ENCODE measurements at places on chromosomes 13 and 19.

GRCh38 chr13:39037880-39038568, at the start of the genes NHLRC3 and PROSER1:
Gene NHLRC3 (plus strand): TSS chr13:39038456. CDS start chr13:39038640, 184 bp downstream.
Gene PROSER1 (minus strand): TSS chr13:39038089. CDS start chr13:39037242, 847 bp downstream.
- DNase-seq, result peak; percentile 88

- no peak for DNase-seq
Observed at GRCh38 chr19:30930941-30931706, 418.1 kb downstream of the TSHZ3 start.

- DNase-seq, result no peak
Observed at GRCh38 chr13:98246538-98247172, 69.6 kb upstream of the RNF113B start.

GRCh38 chr19:2865334-2866100, 1.6 kb upstream of the ZNF556 start:
- no peak for DNase-seq

DNA sequence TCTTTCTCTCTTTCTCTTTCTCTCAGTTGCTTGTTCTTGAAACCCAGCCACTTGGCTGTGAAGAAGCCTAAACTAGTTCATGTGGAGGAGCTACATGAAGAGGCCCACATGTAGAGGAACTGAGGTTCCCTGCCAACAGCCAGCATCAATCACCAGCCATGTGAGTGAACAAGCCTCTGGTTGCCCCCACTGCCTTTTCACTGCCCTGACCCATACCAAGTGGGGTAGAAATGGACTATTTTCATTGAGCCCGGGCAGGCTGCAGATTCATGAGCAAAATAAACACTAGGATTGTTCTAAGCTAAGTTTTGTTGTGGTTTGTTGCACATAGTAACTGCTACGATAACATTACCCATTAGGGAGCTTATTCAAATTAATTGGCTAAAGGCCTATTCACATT, 78.7 kb upstream of the FAM216B start:
- DNase-seq, result no peak

- no peak for DNase-seq
Observed at GRCh38 chr13:94558716-94559115, 37.2 kb downstream of the TGDS start.

DNA sequence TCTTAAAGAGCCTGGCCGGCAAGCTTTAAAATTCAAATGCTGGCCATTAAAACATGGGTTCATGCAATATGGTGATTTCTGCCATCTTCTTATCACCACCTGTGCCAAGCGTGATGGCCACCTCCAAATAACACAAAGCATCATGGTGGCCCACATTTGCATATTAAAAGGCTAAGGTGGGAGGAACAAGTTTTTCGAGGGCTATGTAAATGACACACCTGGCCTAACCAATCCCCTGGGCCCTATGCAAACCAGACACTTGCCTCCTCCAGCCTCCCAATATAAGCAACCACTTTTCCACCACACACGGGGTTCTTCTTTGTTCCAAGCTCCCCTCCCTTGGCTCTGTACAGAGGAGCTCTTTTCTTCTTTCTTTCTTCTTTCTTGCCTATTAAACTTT, 14.4 kb downstream of the LILRB4 start:
- no peak for DNase-seq

GRCh38 chr19:13022111-13022858, 27.0 kb downstream of the NFIX start:
- no peak for DNase-seq

GRCh38 chr13:73993661-73994060, 140.5 kb downstream of the KLF12 start:
- DNase-seq, result no peak

DNA sequence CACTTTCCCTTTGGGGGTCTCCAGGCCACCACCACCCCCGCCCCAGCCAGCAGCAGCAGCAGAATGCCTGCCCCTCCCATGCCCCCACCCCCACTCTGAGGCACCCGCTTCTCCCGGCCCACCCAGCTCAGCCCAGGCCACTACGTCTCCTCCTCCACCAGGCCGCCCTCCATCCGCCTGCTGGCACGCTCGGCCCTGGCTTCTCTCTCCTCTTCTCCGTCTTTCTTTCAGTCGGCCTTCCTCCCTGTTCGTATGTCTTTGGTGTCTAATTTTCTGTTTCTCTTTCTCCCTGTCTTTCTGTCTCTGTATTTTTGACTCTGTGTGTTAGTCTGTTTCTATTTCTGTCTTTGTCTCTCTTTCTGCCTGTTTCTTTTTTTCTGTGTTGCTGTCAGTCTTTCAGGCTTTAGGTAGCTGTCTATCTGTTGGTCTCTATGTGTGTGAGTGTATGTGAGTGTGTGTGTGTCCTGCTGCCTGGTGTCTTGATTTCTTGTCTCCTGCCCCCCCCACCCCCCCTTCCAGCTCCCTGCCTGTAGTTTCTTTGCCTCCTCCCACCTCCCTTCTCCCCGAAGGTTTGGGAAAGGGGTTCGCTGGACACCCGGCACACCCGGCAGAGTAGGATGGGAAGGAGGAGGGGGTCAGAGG, at the start of gene LGI4:
Gene LGI4 (minus strand): TSS at position 459 of the 642 bp plus-strand sequence. CDS start 379 bp downstream, at position 80.
- DNase-seq, result no peak

- DNase-seq, result no peak
Observed at GRCh38 chr13:100789968-100790367, 115.4 kb upstream of the TMTC4 start.

- no peak for DNase-seq
Observed at GRCh38 chr13:20161275-20161950, 561 bp upstream of the GJA3 start.

DNA sequence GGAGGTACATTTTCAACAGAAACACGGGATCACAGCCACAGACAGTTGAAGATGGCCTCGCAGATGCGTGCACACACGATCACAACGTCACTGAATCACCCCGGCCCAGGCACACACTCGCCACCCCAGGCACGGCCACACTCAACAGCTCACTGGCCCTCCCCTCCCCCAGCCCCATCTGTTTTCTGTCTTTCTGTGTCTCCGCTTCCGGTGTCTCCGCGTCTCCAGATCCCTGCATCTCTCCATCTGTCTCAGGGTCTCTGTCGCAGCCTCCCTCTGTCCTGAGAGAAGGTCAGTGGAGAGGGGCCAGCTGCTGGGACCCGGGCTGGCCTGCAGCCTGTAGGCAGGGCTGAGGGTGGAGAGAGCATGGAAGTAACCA, 3.8 kb upstream of the ATP1A3 start:
- DNase-seq, result no peak

DNA sequence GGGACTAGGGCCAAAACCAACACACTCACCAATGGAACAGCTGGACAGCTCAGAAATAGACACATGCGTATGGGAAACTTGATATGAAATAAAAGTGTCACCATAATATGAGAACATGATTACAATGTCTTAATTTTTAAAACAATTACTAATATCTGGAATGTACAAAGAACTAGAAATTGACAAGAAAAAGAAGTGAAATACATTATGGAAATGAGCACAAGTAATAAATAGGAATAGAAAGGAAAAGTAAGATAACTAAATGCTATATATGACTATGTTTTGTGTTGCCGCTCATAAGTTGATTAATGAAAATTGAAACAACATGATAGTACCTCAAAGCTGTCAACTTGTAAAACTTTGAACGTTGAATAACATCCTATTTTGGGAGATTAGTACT, 801.1 kb downstream of the SLITRK5 start:
- no peak for DNase-seq

DNA sequence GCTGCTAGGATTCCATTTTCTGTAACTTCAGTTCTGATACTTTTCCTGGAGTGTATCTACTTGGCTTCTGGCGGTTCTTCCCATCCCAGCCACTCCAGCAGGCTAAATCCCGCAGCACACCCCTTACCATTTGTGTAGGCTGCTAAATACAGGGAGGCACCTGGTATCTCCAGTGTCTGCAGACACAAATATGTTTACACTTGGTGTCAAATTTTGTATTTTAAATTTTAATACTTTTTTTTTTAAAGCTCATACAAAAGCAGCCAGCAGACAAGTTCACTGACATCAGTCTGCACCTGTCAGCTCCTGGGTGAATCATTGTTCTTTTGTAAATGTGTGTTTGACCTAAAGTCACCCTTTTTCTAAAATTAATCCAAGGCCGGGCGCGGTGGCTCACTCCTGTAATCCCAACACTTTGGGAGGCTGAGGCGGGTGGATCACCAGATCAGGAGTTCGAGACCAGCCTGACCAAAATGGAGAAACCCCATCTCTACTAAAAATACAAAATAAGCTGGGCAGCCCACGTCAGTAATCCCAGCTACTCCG, 3.4 kb upstream of the ZSCAN4 start:
- DNase-seq, result no peak

- DNase-seq, result no peak
Observed at GRCh38 chr13:50613356-50613831, 230.1 kb downstream of the DLEU7 start.

DNA sequence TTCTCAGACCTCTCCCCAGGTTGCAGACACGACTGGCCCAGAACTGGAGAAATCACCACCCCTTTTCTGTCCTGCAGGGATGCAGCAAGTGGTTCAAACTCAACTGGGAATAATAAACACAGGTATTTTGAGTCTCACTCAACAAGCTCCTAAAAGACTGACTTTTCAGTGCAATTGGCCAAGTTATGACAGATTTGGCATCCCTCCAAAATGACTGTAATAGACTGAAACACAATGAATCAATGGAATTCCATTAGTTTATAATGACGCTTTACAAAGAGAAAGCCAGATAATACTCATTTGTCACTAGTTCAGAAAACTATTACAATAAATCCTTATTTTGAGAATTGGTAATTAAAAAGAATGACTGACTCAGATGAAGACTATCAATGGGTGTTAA, 38.1 kb downstream of the MIPEP start:
- no peak for DNase-seq

DNA sequence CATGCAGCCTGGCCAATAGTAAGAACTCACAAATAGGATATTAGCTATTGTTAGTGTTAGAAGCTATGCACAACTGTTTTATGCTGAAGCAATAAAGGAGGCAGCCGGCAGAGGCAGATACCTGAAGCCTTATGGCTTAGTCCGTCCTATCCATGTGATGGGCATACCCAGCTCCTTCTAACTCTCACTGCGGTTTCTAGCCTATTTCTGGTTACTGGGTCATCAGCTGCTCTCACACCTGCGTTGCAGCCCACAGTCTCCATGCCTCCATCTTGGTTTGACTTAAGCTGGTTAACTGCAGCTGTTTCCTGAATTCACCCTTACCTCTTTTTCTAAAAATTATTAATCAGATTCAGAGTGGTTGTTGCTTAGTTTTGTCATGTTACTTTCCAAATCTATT, 40.5 kb upstream of the CNMD start:
- no peak for DNase-seq

DNA sequence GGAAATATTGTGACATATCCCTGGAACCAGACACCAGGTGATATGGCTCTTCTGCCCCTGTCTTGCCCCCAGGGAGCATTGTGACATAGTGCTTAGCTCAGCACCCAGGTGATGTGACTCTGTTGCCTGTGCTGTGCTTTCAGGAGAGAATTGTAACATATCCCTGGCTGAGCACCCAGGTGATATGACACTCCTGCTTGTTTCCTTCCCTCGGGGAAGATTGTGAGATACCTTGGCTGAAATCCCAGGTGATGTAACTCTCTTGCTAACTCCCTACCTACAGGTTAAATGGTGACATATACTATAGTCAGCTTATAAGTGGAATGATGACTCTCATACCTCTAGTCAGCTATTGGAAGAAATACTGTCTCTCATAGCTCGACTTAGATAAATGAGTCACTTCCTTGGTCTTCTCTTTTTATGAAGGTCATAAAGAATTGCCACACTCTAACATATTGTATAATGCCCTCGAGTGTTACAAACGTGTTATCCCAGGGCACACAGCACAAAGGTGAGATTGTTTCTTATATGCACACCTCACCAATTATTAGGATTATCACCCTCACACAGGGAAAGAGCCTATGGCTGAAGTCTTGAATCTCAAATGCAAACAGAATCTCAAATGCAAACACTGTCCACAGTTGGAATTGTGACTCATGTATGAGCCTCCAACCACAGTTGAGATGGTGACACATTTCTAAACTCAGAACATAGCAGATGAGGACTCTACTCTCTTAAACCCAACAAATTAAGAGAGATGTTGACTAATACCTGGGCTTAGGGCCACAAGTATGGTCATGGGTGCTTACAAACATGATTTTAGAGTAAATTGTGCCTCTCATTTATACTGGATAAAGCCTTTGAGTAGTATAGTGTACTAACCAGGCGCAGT, 32.7 kb upstream of the ZNF254 start:
- peak; percentile 24 for DNase-seq

- DNase-seq, result no peak
Observed at GRCh38 chr13:109751477-109751876, 34.9 kb downstream of the IRS2 start.

GRCh38 chr13:18232994-18233782, 948.4 kb downstream of the TUBA3C start:
- DNase-seq, result no peak

DNA sequence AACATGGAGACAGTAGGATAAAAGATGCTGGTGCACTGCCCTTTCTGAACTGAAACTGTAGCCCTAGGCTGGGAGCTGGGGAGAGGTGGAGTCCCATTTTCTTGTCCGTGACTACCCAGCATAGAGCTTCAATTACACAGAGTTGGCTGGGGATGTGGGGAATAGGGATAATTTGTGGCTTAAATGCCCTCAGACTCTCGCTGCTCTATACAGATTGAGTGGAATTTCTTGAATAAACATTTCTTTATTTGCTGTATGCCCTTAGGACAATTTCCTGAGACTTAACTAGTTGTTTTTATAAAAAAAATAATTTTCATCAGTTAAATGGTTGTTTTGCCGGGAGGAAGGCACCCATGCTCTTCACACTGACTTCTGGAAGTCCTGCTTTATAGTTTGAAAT, 7.2 kb downstream of the IGFL2 start:
- no peak for DNase-seq

DNA sequence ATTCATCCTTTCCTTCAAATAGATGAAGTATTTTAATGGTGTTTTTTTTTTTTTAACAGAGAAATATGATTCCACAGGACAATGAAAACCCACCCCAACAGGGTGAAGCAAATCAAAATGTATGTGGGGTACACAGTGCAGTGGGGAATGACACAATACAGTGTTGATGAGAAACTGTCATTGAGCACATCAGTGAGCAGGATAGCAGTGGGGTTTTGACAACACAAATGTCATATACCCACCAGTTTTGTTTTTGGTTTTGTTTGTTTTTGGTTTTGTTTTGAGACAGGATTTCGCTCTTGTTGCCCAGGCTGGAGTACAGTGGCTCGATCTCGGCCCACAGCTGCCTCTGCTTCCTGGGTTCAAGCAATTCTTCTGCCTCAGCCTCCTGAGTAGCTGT, 29.2 kb downstream of the ZNF844 start:
- no peak for DNase-seq

DNA sequence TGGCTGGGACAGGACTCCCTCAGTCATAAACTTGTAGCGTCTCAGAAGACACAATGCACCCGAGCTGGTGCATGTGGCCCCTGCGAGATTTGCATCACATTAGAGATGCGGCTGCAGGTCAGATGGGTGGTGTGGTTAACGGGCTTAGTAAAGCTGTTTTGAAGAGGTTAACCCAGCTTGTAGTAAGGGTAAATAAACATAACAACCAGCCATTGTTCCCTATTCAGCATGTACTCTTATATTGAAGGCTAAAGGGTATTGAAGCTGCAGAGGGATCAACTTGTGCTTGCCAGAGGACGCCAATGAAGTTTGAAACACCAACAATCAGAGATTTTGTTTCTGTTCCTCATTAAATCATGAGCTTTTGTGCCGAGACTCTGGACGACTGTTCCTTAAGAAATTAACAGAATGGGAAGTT, 79.4 kb downstream of the ZIC5 start:
- no peak for DNase-seq
